ENCODE measurements at places on chromosomes 12 and 14.

DNA sequence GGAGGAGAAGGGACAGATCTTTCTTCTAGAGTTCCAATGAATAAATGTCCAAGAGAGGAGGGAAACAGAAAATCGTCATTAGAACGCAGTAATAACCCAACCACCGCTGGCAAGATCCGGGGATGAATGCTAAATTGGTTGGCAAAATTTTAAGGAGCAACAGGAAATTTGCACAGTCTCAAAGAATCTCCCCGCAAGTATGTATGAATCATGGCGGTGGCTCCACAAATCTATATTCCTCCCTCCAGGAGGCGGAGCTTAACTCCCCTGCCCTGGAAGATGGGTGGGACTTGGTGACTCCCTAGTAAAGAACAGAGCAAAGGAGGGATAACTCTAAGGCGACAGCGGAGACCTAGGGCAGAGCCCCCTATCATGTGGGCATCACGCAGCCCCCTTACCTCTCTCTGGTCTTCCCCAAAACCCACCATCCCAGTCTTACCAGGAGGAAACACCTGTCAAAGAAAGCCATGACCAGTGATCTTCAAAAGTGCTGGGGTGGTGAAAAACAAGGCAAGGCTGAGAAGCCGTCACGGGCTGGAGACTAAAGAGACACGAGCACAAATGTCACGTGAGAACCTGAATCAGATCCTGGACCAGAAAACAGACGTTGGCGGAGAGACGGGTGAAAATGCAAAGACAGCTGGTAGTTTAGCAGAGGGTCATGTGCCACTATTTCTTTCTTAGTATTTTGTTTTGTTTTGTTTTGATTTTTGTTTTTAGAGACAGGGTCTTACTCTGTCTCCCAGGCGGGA is 125.8 kb downstream of the NCOR2 start:
- no peak for DNase-seq

GRCh38 chr12:10163084-10163483 is 8.8 kb downstream of the OLR1 start:
- no peak for DNase-seq

- no peak for DNase-seq
Measured at GRCh38 chr14:90103808-90104207, 42.0 kb downstream of the KCNK13 start.

- DNase-seq, result no peak
Measured at GRCh38 chr12:6476489-6476888, 6.0 kb upstream of the VAMP1 start.

- DNase-seq, result no peak
Measured at GRCh38 chr14:68568907-68569897, 223.7 kb downstream of the ZFP36L1 start.

GRCh38 chr14:34372786-34373185 is 89.3 kb downstream of the SPTSSA start:
- no peak for DNase-seq

DNA sequence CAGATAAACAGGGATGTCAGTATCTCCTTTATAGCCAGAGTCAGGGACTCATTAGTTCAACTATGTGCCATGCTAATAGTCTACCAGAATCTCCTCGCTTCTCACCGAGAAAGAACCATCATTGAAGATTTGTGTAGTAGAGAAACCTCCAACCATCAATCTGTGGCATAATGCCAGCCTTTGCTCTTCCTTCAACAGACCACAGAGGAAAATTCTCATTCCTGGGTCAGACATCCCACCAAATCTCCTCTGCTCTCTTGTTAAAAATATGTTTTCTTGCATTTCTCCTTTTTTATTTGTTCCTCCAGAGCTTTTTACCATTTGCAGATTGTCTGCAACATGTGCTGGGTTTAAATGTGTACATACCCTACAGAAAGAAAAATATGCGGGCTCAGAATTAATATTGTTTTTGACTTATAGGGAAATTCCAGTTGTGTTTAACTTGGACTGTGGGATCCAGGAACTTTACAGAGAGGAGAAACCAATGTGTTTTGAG is 64.9 kb downstream of the LLPH start:
- DNase-seq, result no peak

DNA sequence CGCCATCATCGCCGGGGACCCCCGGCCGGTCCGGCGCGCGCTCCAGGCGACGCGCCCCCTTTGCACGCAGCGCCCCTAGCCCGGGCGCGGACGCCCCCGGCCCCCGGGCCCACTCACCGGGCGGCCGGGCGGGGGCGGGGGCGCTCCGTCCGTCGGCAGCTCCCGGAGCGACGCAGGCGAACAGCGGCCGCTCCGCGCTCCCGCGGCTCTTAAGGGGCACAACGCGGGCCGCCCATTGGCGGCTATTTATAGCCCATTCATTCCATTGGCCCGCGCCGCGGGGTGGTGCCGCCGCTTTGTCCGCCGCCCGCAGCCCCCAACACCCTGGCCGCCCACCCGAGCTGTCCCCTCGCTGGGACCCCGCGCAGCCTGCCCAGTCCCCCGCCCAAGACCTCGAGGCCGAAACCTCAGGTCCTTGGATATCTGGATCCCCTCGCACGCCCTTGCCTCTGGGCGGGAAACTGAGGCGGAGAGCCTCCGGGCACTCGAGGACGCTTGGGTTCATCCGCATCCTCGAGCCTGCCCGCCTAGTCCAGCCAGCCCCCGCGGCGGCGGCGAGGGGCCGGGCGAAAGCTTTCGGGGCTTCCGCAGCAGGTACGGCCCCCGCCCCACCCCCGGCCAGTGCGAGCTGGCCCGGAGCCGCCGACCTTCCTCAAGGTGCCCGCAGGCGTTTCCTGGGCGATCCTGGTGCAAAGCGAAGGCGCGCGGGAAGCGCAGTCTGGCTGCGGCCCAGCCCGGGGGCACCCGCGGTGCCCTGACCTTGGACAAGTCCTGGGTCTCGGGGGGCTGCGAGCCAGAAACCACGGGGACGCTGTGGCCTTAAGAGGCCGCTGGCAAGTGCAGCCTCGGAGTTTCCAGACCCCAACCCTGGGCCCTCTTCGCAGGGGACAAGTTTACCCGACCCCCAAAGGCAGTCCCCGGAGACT is at the start of gene CKB:
Gene CKB, minus strand, starts transcription at position 182 of the 926 bp plus-strand sequence. CDS start 337 bp downstream, outside the sequence.
- peak; percentile 55 for DNase-seq

DNA sequence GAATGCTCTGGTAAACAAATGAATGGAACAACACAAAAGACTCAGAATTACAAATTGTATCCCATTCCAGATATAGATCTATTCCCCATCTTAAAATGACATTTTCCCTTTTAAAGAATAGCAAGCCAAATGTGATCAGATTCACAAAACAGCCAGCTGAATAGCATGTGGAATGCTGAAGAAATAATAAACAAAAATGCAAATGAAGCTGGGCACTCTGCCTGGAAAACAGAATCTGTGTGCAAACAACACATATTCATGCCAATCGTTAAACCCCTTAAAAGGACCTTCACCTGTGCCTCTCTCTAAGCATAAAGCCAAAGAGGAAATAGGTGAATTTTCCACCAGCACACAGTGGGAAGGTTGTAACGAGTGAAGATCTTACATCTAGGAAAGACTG is 67.9 kb upstream of the PDZRN4 start:
- DNase-seq, result no peak

- no peak for DNase-seq
Measured at GRCh38 chr14:56170028-56170427, 51.8 kb downstream of the PELI2 start.

GRCh38 chr12:12171991-12172511 is 94.8 kb downstream of the LRP6 start:
- no peak for DNase-seq

All from ACHN (cell line).